SK-MEL-5 (cell line): ENCODE measurements at places on chromosomes 5 and 9. TPM values are rescaled to one million over a fixed set of nuclear protein-coding genes. Genes with fewer than 3 reads are reported as not detected.

DNA sequence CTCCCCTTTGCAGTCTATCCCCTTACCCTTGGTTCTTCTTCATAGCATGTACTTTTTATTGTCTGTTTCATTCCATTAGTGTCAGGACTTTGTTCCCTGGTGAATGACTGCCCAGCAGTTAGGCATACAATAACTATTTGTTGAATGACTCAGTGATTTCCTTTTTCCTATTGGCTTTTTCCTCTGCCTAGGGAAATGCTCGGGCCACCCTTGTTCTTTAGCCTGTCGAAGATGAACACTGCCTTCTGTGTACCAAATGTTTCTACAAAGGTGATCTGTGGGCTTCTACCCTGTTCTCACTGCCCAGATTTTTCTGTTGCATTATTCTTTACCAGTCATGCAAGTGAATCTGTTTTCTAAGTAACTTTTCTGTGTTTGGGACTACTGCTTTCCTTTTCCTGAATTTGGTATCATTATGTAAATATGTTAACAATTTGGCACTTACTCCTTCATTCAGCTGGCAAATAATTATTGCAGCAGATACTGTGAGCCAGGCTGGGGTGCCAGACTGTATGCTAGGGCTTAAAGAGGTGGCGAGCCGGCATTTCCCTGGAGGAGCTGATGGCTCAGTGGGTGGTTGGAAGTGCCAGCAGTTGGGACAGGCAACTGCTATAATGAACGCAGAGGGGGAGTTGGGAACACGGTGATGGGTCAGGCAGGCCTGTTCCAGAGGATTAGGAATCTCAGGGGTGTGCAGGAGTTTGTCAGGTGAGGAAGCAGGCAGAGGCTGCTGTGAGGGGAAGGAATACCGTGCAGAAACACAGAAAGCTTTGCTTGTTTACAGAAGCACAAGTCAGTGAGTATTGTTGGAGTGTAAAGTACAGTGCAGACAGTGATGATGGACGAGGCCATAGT is 30.6 kb downstream of the KDM4C start:
- peak; percentile 23 for DNase-seq

DNA sequence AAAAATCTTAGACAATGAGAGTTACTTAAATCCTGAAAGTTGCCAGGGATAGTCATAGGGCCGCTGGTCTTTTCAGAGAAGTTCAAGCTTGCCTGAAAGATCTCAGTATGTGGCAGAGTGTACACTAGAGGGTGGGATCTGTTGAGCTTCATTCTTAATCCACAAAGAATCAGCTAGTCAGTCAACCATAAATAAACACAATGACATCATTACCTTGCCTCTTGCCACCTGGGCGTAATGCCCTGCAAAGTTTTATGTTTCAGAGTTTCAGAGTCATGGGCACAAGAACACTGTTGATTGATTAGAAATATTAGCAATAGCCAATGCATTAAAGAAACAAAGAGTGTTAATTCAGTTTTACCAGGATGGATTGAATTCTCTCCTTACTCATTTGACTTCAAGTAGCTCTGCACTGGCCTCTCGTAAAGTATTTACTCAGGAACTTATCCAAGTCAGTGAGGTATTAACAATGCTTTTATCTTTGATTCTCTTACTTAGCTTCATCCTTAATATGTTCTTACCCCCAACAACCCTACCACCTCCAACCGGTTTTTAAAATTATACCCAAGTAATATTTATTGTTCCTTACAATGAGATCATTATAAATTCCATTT is 14.3 kb upstream of the ANXA1 start:
- no peak for DNase-seq

GRCh38 chr5:8606231-8606630 is 737.3 kb downstream of the MTRR start:
- no peak for DNase-seq

GRCh38 chr5:174425964-174426290 is 298.5 kb upstream of the MSX2 start:
- DNase-seq = no peak

- DNase-seq = no peak
Measured at GRCh38 chr9:37146410-37146809, 26.0 kb downstream of the ZCCHC7 start.

- no peak for DNase-seq
Measured at GRCh38 chr5:159340511-159340910, 10.2 kb upstream of the IL12B start.

- DNase-seq = peak; percentile 54
Measured at GRCh38 chr9:130461218-130461630, 16.5 kb downstream of the ASS1 start.

DNA sequence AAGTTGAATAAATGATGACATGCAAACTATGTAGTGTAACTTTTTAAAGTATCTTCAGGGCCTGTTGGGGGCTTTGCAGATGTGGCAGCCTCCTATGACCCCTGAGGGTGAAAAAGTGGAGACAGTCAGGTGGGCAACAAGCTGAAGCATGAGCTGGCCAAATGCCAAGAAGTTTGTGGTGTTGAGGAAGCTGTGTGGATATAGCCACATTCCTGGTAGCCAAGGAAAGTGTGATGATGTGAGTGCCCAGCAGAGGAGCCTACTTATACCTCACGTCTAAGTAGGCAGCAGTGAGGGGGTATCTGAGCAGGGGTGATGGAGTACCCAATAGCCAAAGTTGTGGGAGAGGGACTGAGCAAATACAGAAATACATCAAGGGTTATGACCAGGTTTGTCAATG is 621.2 kb upstream of the CDH6 start:
- no peak for DNase-seq

DNA sequence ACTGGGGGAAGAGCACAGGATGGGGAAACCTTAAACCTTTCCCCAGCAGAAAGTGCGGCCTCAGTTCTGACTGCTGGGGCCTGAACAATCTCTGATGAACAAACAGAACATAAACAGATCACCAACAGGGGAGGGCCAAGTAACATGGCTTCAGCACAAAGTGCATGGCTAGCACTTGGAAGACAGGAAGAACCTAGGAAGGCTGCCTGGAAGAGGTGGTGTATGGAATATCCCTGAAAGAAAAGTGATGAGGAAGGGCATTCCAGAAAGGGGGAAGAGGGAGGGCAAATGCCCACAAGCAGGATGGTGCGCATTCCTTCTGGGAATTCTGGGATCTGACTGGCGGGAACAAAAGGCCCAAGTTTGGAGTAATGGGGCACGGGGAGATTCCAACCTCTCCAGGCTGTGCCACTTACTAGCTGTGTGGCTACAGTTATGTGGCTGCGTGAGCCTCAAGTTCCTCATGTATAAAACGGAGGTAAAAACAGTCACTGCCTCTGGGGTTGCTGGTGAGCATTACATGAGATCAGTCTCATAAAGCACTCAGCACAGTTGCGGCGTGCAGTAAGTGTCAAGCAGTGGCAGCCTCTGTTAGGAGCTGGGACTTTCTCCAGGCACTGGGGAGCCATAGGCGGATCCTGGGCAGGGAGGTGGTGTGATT is 1.6 kb downstream of the PDGFRB start:
- DNase-seq = no peak

GRCh38 chr9:4667681-4668080 is 1.4 kb upstream of the SPATA6L start:
- no peak for DNase-seq

GRCh38 chr9:22838266-22838665 is 391.6 kb downstream of the DMRTA1 start:
- no peak for DNase-seq

- DNase-seq = no peak
Measured at GRCh38 chr9:120603591-120603990, 23.6 kb upstream of the CDK5RAP2 start.

- peak; percentile 61 for DNase-seq
Measured at GRCh38 chr9:129412814-129413536, 207.9 kb downstream of the C9orf50 start.

DNA sequence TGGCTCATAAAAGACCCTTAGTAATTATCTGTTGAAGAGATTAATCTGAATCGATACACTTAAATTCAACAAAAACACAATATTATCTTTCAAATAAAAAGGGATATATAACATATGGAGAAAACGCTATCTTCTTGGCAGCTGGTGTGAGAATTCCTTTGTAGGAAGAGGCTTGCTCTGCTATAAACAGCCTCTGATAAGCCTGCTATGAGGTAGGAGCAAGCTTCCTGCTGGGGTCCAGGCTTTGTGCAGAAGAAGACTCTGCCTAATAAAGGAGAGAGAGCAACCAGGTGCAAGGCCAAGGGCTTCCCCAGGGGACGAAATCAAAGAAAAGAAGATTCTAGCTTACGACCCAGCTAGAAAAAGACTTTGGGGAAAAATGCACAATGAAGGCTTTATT is 43.3 kb upstream of the SSBP2 start:
- DNase-seq = no peak

- DNase-seq = peak; percentile 13
Measured at GRCh38 chr9:33687779-33688178, 107.6 kb upstream of the PRSS3 start.

DNA sequence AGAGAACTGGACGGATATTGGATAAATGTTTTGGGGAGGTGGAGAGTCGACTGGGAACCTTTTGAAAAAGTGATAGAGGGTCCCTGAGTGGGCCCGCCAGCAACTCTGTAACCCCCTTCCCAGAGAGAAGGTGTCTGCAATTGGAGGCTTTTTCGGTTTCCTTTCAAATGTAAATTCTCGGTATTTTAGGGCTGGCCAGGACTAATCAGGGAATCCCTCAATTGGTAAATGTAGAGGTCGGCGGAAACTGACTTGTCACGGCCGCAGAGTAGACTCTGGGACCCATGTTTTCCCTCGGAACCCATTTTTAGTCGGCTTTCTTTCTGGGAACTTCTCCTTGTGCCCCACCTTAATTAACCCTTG is 524 bp downstream of the CCNB1 start:
- no peak for DNase-seq

- DNase-seq = no peak
Measured at GRCh38 chr5:151739395-151739794, 19.0 kb downstream of the ATOX1 start.

DNA sequence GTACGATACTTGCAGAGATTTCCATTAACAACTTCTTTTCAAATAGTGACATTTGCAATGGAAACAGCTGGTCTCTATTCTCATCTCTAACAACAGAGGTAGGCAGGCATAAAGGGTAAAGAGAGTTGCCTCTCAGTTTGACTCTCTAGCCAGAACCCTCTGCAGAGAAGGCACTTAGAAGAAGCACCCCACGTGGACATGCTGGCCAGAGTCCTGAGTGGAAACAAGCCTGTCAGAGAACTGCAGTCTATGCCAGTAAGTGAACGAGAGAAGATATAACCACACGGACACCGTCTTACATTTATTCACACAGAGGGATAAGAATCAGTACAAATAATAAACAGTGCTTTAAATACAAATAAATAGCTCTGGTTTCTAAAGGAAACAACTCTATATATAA is 11.0 kb upstream of the LHX6 start:
- no peak for DNase-seq

DNA sequence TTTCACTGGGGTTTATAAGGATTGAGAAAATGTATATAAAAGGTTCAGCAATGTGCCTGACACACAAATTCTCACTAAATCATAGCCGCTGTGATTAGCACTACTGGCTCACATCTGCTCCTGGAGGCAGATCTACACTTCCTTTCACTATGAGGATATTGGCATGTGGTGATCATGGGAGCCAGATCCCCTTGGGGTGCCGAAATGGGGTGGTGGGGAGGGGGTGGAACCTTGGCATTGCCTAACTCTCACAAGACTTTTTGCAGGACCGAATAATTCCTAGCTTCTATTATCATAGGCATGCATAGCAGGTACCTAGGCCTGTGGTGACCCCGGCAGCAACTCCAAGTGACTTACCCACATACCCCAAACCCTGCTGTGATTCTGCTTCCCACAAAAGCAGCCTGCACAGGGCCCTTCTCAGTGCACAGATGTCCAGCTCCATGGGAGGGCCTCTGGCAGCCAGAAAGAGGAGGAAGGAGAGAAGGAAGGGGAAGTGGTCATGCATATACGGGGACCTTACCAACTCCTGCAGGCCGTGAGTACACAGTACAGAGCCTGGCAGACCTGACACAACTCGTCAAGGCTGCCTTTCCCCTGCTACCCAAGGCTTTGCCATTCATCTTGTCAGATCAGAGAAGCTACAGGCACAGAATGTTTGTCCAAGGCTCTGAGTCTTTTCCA is 61.3 kb upstream of the IQGAP2 start:
- no peak for DNase-seq

GRCh38 chr5:139696894-139697658 is 48.9 kb downstream of the CXXC5 start:
- DNase-seq = no peak

DNA sequence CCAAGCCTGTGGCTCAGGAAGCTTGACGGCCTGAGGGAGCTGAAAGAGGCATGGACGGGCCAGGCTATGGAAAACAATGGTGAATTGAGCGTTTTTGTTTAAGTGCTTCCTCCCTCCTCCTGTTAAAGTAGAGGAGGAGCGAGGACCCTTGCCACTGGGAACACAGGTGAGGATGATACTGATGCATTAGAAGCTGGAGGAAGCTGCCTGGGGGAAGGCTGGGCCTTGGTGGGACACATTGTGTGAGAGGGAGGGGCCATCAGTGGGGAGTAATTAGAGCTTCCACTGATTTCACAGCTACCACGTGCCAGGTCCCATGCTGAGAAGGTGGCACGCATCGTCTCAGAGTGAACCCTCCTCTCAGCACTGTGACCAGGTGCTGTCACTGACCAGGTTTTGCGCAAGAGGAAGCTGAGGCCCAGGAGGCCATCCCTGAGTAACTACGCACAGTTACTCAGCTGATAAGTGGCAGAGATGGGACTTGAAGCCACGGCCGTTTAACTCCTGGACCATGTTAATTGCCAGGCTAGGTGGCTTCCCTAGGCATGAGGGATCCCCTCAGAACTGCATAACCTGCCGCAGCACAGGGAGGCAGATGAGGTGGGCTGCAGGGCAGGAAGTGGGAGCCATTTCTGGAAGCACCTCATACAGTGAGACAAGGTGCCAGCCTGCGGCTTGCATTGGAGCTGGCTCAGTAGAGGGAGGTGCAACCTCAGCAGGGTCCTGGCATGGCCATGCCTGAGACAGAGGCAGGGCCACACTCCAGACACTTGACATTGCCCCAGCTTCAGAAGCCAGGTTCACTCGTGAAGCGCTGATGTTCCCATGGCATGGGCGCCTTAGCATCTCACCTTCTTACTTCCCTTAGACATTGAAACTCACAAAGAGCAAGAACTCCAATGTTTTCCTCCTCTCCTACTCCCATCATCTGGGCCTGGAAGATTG is 195.3 kb upstream of the MVB12B start:
- DNase-seq = no peak

GRCh38 chr9:74220327-74220726 is 276.8 kb upstream of the RORB start:
- no peak for DNase-seq

AGXT2 gene
- total RNA-seq = not detected in 2 replicates

IFNK gene
- not detected in 2 replicates for total RNA-seq

TMEM171 gene
- total RNA-seq = 4.6 and 4.8 TPM in 2 replicates

OR1J2 gene
- total RNA-seq = not detected in 2 replicates

TUSC1 gene
- not detected in 2 replicates for total RNA-seq
